ENCODE measurements at places on chromosomes 11 and 22.

GRCh38 chr11:134475951-134476350, 63.9 kb upstream of the B3GAT1 start:
- no peak for DNase-seq

DNA sequence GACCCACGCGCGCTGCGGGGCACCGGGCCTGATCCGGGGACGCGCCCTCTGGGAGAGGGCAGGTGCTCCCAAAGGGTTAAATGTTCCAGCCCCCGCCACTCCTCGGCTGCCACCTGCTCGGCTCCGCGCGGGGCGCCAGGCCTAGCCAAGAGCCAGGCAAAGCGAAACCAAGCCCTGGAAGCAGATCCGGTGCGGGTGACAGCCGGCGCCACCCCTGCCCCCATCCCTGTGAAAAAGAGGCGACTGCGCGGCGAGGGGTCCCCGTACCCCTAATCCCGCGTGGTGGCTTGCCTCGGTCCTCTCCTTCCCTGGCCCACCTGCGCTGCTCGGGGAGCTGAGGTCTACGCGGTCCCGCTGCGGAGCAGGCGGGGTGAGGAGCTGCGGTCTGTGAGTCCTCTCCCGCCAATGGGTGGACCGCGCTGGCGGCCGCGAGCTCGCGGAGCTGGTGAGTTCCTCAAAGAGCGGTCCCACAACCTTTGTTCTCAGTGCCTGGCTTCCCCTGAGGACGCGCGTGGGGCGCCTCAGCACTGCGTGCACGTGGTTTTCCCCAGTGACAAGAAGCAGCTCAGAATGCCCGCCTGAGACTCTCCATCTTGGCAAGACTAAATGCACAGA, at the start of gene ME3:
Gene ME3, minus strand, starts transcription at position 610 of the 615 bp plus-strand sequence.
- peak; percentile 17 for DNase-seq

- DNase-seq = no peak
Measured at GRCh38 chr22:24930678-24931077, 15.8 kb downstream of the LHFPL7 start.

- no peak for DNase-seq
Measured at GRCh38 chr11:86101941-86102407, 33.1 kb upstream of the PICALM start.

GRCh38 chr22:43446037-43446803, 34.4 kb downstream of the MPPED1 start:
- no peak for DNase-seq

DNA sequence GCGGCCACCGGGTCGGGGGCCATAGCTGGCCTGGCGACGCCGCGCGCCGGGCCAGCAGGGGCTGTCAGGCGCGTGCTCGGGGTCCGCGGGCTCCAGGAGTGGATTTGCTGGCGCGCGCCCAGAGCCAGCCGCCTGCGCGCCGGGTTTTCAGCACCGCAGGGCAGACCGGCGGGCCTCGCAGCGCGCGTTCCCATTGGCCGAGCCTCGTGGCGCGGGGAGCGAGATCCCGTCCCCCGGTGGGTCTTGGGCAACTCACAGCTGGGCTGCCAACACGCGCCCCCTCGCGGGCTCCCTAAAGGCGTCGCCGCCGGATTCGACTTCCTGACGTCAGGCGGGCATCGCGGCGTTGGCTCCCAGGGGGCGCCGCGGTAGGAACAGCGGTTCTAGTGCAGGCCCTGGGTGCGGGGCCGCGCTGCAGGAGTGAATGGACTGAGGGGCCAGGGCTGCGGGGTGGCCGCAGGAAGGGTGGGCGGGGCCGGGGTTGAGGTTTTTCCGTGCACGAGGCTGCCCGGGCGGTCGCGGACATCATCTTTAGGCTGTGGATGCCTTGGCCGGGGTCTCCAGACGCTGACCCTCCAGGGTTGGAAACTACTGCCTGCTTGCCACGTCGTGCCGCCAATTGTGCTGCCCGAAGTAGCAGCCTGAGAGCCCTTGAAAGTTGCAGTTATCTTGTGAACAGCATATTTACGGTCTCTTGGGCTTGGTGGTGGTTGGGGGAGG, at the start of gene FADS1:
Gene FADS1, minus strand, starts transcription at position 268 of the 720 bp plus-strand sequence. Its CDS starts 74 bp downstream, at position 194.
- DNase-seq = peak; percentile 78

- DNase-seq = no peak
Measured at GRCh38 chr11:21316591-21316990, 647.2 kb downstream of the NELL1 start.

GRCh38 chr11:122181372-122181771, 65.4 kb upstream of the BLID start:
- DNase-seq = no peak

GRCh38 chr22:39527481-39527961, 5.0 kb downstream of the RPS19BP1 start:
- DNase-seq = no peak

DNA sequence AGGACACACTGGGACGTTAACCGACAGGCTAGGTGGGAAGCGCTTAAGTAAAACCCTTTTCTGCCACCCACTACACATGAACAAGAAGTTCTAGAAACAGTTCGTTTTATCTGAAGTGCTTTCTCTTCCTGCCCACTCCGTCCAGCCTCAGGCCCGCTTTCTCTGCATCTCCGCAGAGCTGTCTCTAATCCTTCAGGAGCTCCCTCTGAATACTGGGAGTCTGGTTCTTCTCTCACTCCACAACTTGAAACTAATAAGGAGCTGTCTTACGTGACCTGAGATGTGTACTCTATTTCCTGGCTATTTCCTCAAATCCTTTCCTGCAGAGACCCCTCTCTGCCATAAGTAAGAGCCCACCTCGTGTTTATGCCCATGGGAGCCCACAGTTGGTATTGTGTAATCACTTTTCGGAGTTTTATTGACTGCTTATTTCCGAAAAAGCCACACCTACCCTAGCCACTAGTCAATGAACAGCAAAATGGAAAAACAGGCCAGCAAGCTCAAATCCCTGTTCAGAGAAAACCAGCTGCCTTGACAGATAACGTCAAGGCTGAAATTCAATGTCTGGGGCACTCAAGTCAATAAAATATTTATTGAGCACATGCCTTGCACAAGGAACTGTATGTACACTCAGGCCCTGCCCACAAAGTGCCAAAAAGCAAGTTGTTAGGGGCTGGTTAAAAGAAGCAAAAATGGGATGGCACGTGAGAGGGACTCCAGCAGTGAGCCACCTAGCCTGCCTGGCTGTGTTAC, 4.9 kb downstream of the PC start:
- no peak for DNase-seq

GRCh38 chr11:101428918-101429317, 154.9 kb downstream of the TRPC6 start:
- DNase-seq = no peak

DNA sequence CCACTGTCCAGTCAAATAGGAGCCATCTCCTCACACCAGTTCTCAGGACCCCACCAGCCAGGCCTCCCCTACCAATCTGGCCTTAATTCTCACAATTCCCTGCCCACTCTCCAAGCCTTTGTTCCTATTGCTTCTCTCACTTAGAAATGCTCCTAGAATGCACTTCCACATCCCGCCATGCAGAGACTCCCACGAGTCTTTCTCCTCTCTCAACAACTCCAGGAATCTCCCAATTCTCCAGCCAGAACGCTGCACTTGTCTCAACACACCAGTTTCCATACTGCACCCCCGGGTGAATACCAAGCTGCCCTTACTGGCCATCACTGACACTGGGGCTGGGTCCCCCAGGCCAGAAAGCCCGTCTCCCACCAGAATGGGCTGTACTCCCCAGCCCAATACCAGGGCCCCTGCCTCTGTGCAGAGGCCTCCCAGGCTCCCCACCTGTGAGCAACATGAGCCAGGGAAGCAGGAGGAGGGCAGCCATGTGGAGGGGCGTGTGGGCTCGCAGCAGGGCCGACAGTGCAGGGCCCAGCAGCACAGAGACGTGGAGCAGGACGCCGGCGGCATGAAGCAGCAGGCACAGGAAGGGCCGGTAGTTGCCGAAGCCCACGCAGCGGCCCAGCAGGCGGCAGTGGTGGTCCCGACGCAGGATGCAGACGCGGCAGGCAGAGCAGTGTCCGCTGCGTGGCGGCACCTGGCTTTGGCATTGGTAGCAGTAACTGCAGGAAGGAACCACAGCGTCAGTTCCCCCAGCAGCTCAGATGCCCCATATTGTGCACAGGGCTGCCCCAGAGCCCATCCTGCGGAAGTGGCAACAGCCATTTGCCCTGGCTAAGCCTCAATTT, 2.4 kb downstream of the ZDHHC24 start:
- peak; percentile 35 for DNase-seq

DNA sequence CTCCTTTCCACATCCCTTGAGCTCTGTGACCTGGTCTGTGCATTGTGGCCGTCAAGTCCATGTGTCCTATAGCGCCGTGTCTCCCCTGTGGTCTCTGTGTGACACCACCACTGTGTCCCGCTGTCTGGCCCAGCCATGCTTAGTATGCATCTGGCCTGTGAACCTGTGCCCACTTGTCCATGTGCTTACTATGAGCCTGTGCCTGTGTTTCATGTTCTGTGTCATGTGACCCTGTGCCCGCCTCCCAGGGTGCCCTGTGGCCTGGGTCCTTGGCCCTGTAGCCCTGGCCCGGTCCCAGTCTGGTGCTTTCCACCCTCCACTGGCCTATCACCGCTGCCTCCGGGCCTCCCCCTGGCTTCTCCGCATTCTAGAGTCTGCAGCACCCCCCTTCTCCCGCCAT, 80.6 kb downstream of the CCDC83 start:
- DNase-seq = no peak

DNA sequence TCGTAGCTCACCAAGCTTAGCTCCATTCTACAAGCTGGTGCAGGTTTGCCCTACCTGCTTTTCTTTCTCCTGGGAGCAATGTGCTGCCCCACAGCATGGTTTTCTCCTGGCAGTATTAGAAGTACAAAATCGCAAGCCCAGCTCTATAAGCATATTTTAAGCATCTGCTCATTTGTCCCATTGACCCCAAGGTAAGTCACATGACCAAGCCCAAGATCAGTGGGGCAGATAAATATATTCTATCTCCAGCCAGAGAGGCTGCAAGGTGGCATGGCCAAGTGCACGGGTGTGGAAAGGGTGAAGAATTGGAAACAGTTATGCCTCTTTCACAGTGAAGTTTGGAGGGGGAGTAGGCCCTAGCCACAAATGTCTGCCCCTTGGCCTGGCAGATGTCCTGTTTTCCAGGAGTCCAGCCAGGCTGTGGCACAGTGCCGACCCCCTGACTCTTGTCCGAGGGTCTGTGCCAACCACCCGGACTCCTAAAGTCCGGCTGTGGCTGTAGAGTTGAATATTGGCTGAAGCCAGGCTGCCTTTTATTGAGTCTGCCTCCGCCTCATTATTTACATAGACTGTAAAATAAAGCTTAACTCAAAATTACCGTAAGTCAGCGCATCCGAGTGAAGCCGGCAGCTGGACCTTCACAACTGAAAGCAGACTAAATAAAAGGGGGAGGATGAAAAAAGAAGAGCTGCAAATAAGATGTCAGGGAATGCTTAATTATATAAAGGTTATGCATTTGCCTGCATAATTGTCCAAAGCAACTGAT, 165.7 kb downstream of the COMMD9 start:
- DNase-seq = no peak

GRCh38 chr22:40484906-40485669, 114.7 kb downstream of the SGSM3 start:
- no peak for DNase-seq

GRCh38 chr11:78248191-78248590, 59.5 kb downstream of the USP35 start:
- no peak for DNase-seq

- no peak for DNase-seq
Measured at GRCh38 chr11:134976551-134976950, 564.5 kb upstream of the B3GAT1 start.

All from T follicular helper cell (primary cell).